SIG-M5 (cell line): ENCODE measurements at places on chromosomes 2 and 18.

- no peak for DNase-seq
These were observed 18.6 kb upstream of the MBP start for GRCh38 chr18:77151033-77151771.

- no peak for DNase-seq
These were observed 61.8 kb downstream of the CDH20 start for GRCh38 chr18:61394983-61395382.

- no peak for DNase-seq
These were observed 494.5 kb upstream of the MAP2 start for GRCh38 chr2:208929139-208929864.

DNA sequence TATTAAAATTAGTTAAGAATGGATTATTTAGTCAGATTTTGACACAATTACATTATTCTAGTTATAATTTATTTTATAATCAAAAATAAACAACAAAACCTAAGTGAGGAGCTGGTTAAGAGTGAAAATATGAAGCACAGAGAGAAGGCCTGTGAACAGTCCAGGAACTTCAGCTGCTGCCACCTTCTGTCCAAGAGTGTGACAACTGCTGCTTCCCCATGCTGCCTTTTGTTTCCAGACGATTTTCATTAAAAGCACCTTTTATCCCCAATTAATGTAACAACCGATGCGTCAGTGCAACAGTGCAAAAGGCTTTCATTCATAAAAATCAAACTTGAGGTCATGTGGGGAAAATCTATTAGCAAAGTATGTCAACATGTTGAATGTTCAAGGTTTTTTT is 363.6 kb downstream of the CTNNA2 start:
- DNase-seq, result no peak

GRCh38 chr18:48930926-48931325 is 19.8 kb downstream of the SMAD7 start:
- DNase-seq, result no peak
